Stimulated activated CD8-positive, alpha-beta memory T cell treated with anti-CD3 and anti-CD28 coated beads, Interleukin-4, amount 100 ng/mL, for 24 hours (primary cell): ENCODE measurements at places on chromosomes 6 and 20.

DNA sequence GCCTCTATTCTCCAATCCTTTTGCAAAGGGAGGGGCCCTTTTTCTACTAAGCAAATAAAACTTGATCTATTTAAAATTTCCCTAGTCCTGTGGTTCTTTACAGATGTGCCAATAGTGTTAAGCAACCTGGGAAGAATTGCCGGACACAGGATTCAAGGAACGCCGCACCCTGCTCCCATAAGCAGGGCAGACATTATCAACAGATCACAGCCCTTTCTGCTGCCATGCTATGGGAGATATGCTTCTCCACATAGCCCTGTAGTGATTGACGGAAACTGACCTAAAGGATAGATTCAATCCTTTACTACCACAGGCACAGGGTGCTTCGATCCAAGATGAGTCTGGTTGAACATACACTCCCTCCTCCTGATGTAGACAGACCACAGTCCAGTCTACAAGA lies 118.4 kb upstream of the TRAF3IP2 start:
- no peak for DNase-seq

- no peak for DNase-seq
Measured at GRCh38 chr20:7113577-7114466, 346.3 kb downstream of the BMP2 start.

GRCh38 chr20:50516180-50516934 lies 6.2 kb downstream of the PTPN1 start:
- DNase-seq = no peak

GRCh38 chr20:54048891-54049545 lies 21.4 kb downstream of the BCAS1 start:
- DNase-seq = no peak

- DNase-seq = no peak
Measured at GRCh38 chr6:17478223-17478907, 85.0 kb downstream of the CAP2 start.
